ENCODE measurements at places on chromosomes 5 and 9.
A peak's percentile ranks its signal among the peaks of the same experiment; 100 is the strongest.

- peak; percentile 6 for DNase-seq
Measured at GRCh38 chr5:173717959-173718358, 101.5 kb upstream of the BOD1 start.

- no peak for DNase-seq
Measured at GRCh38 chr5:57085306-57086081, 88.4 kb upstream of the GPBP1 start.

DNA sequence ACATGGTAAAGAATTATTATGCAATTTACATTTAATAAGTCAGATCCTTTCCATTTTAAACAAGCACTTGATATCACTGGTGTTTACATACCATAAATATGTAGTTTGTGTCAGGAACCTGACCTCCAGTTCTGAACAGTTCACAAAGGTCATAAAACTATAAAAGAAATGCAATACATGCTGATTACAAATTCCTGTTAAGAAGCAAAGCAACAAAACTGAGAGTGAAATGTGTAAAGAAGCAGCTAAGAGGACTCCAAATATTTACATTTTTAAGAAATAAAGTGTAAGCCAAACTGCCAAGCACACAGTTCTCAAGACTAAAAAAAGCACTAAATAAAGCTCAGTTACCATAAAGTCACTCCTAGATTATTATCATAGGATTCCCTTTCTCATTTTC lies 17.4 kb upstream of the SCAI start:
- no peak for DNase-seq

- DNase-seq: peak; percentile 82
Measured at GRCh38 chr9:98707166-98708102, 1.3 kb downstream of the GABBR2 start.

- no peak for DNase-seq
Measured at GRCh38 chr5:173274771-173275170, 39.8 kb upstream of the NKX2-5 start.

DNA sequence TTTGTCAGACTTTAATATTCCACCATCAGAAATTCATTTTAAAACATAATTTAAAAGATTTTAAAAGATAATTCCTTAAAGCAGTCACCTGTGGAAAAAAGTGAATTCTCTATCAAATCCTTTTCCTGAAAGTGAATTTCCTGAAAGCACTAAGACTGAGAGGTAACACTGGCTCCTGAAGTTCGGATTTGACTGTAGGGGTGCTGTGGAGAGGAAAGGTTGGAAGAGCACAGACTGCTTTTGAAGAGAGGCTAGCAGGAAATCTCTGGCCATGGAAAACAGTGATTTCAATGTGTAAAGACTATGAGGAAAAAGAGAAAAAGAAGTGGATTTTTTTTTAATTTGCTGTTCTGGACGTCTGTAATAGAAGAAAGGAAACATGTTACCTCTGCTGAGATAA lies 35.7 kb upstream of the TMEM161B start:
- no peak for DNase-seq

- no peak for DNase-seq
Measured at GRCh38 chr9:74672237-74672636, 175.1 kb downstream of the RORB start.

- DNase-seq: no peak
Measured at GRCh38 chr9:14418301-14418940, 104.5 kb upstream of the NFIB start.

- peak; percentile 32 for DNase-seq
Measured at GRCh38 chr9:13437866-13438265, 158.4 kb upstream of the MPDZ start.

GRCh38 chr9:27276193-27277030 lies 20.5 kb downstream of the EQTN start:
- DNase-seq: peak; percentile 80

- DNase-seq: no peak
Measured at GRCh38 chr5:135161221-135161620, 127.2 kb upstream of the PITX1 start.

- no peak for DNase-seq
Measured at GRCh38 chr5:7330256-7330655, 65.7 kb upstream of the ADCY2 start.

DNA sequence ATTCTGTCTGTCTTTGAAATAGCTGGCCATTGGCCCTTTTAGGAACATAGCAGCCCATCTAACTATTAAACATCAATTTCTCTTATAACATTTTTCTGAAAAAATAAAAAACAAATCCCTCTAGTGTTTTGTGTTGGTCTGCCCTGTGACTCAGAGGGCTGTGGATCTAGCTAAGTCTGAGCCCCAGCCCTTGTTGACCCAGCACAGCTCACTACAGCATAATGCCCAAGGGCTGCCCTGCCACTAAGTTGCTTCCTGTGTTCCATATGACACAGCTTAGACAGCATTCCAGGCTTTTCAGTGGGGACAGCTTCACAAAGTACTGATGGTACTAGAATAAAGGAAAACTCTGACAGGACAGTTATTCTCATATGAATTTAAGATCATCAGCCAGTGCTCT lies 136.0 kb downstream of the SCAMP1 start:
- peak; percentile 63 for DNase-seq

GRCh38 chr5:95671826-95672225 lies 11.0 kb downstream of the SPATA9 start:
- DNase-seq: no peak

DNA sequence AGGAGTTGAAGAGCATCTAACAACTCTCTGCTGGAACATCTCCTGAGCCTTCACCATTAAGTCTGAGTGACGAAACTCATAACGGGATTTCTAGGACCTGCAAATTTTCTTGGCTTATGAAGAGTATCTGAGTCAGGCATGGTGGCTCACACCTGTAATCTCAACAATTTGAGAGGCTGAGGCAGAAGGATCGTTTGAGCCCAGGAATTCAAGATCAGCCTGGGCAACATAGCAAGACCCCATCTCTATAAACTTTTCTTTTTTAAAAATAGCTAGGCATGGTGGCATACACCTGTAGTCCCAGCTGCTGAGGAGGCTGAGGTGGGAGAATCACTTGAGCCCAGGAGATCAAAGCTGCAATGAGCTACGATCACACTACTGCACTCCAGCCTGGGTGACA lies 48.8 kb downstream of the EPB41L4B start:
- DNase-seq: no peak

DNA sequence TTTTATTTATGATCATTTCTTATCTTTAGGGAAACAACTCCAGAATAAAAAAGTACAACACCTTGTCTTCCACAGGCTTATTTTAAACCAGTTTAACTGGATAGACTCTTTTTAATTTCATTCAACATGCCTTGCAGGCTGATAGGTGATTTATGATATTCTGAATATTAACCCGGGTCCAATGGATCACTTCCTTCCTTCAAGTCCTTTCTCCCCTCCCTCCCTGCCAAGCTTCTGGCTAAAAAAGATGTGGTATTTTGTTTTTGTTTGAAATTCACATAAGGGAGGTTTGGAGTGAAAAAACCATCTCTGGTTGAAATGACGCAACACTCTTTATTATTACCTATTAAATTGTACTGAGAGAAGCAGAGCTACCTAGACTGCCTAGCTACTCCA lies 265.3 kb downstream of the MLLT3 start:
- DNase-seq: peak; percentile 4

DNA sequence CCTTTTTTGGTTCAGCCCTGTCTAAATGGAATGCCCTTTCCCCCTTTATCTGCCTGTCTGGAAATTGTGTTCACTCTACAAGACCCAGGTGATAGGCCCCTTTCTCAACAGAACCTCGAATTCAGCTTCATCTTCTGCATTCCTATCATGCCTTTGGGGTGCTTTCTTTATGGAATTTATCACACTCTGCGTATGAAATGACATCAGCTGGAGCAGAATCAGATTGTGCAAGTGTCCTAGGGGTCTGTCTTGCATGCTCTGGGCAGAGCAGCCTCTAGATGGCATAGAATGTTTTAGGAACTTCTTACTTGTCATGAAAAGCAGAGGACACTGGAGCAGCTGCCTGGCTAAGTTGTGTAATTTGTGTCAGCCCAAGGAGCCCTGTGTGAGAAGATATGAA lies 84.9 kb downstream of the ISL1 start:
- no peak for DNase-seq

- no peak for DNase-seq
Measured at GRCh38 chr5:161305601-161306000, 240.9 kb downstream of the GABRB2 start.

- DNase-seq: peak; percentile 5
Measured at GRCh38 chr5:172274951-172275753, 8.4 kb downstream of the UBTD2 start.

DNA sequence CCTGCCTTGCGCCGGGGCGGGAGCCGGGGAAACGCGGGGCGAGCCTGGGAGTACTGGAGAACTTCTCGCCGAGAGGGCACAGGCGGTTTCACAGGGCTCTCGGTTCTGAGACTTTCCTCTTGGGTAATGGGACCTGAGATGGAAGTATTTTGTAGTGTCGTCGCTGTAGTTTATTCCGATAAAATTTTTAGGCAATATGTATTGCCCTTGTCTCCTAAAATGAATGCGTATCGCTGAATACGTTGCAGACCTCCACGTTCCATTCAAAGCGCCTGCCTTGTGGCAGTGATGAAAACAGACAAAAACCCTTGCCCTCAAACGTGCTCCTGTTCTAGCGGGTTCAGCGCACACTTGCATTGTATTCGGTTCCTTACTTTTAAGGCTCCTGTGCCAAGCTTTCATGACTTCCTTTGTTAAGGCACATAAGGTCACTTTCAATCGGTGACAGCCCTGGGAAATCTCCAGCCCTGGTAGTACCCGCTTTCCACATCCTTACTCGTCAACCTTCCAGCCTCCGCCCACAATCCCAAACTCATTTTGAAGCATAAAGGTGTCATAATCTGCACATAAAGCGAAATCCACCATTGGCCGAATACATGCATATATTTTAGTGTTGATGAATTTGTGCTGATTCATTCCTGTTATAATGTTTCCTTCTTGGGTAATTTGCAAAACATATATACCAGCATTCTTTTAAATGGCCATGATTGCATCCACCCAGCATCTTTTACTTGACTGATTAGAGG lies 694 bp downstream of the RMI1 start:
- DNase-seq: peak; percentile 69

DNA sequence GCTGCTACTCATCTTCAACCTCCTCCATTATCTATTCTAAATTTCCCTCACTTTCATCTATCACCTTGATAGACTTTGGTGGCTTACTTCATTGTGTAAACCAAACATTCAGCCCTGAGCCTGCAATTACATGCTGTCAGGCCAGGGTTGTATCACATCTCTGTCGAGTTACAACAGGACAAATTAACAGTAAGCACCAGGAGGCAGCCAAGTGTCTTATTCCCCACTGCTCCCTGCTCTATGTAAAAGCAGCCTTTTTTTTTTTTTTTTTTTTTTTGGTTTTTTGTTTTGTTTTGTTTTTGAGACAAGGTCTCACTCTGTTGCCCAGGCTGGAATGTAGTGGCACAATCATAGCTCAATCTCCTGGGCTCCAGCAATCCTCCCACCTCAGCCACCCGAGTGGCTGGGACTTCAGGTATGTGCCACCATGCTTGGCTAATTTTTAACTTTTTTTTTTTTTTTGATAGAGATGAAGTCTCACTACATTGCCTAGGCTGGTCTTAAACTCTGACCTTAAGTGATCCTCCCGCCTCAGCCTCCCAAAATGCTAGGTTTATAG lies 15.2 kb upstream of the ZCCHC9 start:
- DNase-seq: no peak

DNA sequence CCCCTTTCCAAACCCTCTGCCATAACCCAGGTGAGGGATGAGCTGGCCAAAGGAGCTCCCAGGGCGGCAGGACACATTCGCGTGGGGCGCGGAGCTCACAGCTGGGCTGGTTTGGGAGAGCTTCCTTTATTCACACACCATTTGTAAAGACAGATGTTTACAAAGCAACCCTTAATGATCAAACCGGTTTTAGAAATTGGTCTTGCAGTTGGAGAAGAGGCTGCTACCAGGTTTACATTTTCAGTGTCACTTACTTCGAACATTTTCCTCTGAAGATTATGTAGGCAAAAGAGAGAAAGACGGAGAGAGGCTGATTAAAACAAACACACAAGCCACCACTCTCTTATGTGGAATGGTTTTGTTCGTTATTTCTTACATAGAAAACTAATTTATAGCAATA lies 648.7 kb downstream of the IRX1 start:
- DNase-seq: no peak

- no peak for DNase-seq
Measured at GRCh38 chr9:113547501-113547900, 84.0 kb downstream of the RGS3 start.

GRCh38 chr5:7680260-7680659 lies 170.7 kb downstream of the CFAP90 start:
- no peak for DNase-seq

DNA sequence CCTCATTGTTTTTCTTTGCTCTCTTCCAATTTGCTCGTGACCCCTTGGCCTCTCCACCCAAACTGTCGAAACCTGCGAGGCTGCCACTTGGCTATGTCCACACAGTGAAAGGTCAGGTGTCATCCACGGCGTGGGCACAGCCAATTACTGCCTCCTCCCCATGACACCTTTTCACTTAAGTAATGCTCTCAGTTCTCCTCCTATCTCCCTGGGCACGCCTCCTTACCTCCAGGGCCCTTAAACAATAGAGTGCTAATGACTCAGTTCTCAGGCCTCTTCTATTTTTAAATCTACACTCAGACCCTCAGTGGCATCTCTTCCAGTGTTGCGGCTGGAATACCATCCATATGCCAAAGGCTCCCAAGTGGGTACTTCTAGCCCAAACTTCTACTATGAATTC lies 256.8 kb downstream of the ROR2 start:
- peak; percentile 10 for DNase-seq

DNA sequence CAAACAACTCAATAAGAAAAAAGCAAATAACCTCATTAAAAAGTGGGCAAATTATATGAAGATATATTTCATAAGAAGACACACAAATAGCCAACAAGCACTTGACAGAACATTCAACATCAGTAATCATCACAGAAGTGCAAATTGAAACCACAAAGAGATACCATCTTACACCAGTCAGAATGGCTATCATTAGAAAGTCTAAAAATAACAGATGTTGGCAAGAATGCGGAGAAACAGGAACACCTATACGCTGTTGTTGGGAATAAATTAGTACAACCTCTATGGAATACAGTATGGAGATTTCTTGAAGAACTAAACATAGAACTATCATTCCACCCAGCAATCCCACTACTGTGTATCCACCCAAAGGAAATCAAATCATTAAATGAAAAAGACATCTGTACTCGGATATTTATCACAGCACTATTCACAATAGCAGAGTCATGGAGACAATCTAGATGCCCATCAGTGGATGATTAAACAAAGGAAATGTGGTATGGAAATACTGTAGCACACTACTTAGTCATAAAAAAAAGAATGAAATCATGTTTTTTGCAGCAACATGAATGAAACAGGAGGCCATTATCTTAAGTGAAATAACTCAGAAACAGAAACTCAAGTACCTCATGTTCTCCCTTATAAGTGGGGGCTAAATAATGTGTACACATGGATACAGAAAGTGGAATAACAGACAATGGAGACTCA lies 106.8 kb upstream of the FST start:
- DNase-seq: peak; percentile 92

DNA sequence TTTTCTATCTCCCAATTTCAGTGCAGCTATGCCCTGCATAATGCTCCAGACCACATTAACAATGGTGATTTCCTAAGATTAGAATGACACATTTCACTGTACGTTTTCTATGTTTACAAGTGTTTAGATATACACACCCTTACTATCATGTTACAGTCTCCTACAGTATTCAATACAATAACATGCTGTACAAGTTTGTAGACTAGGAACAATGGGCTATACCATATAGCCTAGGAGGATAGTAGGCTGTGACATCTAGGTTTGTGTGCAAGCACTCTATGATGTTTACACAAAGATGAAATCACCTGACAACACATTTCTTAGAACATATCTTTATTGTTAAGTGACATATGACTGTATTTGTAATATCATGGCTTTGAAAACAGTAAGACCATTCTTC lies 1435.6 kb upstream of the NUDT12 start:
- DNase-seq: no peak

Data from dermis blood vessel endothelial cell (primary cell).